ENCODE measurements at places on chromosomes 1 and 21. TPM values are rescaled to one million over a fixed set of nuclear protein-coding genes. Genes with fewer than 3 reads are reported as not detected.

DNA sequence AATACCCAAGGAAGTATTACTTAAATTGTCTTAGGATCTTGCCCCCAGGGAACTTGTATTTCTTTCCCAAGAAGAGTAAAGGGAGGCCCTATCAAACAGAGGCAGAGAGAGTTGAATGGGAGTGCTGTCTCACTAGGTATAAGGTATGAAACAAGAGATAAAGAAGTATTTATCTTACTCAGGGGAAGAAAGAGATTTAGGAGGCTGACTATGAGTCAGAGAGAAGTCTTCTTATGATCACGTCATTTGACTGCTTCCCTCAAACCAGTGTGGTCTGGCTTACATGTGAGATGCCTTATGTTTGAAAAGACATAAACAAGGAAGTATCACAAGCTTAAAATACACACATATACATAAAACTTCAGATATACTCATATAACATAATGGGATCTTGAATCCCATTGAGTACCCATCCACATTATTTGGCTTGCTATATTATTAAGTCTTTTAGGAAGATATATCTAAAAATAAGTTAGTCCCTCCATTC, 29.6 kb downstream of the DUSP10 start:
- no peak for DNase-seq

DNA sequence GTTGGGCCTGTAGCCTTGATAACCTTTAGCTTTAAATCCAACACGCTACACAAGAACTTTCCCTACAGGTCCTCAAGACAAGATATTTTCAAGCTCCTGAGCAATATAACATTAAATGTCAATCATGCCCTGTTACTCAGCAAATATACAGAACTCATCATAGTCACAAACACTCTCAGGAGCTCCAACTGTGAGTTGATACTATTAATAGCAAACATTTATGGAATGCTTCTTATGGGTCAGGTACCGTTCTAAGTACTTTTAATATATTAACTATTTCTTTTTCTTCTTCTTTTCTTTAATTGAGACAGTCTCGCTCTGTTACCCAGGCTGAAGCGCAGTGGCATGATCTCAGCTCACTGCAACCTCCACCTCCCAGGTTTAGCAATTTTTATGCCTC, 10.1 kb downstream of the EYA3 start:
- no peak for DNase-seq

DNA sequence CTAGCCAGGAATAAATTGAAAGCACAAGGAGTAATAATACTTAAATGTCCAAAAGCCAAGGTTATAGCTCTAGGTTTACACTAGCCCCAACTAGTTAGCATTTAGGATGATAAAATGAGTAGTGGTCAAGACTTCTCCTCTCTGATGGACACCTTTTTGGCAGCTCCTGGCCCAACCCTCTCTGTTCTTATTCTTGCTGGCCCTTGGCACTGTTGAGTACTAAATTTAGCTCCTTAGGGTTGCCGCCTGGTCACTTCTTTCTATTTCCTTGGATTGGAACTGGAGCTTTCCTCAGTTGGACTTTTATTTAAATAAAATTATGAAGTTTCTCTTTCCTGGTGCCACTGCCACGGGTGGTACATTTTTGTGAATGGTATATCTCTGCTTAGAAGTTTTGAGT, 28.3 kb downstream of the ARID1A start:
- DNase-seq: no peak

DNA sequence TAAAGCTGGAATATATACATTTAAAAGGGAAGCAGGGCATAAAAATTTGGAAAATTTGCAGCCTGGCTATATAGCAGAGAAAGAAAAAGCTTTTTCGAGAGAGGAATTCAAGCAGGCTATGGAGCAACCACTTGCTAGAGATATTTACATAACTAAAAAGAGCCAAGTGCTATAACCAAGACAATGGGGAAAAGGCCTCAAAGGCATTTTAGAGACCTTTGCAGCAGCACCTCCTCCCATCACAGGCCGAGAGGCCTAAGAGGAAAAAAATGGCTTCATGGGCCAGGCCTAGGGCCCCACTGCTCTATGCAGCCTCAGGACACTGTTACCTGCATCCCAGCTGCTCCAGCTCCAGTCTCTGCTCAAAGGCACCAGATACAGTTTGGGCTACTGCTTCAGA, 37.0 kb downstream of the CAPN9 start:
- DNase-seq: no peak

- DNase-seq: no peak
Measured at GRCh38 chr21:39630191-39630591, 17.5 kb downstream of the B3GALT5 start.

PPM1J gene
- 17.5 TPM for total RNA-seq

PLPP3 gene
- 30.6 TPM for total RNA-seq

KCNE2 gene
- total RNA-seq: 0.37 TPM

GRCh38 chr1:246274186-246274585, 232.9 kb downstream of the SMYD3 start:
- no peak for DNase-seq

TMEM200B gene
- total RNA-seq: 11.0 TPM

DNA sequence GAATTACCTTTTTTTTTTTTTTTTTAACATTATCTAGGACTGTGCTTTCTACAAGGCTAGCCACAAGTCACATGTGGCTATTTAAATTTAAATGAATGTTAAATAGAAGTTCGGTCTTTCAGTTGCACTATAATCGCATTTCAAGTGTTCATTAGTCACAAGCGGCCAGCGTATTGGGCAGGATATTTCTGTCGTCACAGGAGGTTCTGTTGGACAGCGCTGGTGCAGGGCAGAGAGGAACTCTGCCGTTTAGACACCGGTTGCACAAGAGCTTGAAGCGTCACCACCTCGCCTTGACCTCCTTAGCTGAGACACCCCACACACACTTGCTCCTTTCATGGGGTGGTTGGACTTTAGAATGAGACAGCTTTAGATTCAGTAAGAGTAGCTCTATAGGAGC, 64.1 kb downstream of the BACE2 start:
- no peak for DNase-seq

GRCh38 chr1:202319381-202320080, 22.2 kb downstream of the UBE2T start:
- no peak for DNase-seq

DNA sequence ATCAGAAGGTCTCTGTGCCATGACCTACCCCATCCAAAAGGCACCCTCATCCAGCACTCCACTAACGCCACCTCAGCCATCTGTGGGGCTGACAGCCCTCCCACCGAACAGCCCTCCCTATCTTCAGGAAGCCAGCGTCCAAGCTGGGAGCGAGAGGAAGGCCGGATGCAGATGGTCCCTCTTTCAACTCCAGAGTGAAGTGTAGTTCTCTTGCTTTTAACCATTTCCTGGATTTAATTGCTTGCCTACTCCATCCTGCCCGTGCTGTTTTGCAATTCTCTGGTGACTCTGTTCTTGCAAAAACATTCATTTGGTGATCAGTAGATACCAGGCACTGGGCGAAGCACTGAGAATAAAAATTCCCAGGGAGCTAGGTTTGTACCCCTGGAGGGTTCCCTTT, 8.2 kb upstream of the DYRK1A start:
- no peak for DNase-seq

- DNase-seq: no peak
Measured at GRCh38 chr1:150981805-150982712, at the start of gene ANXA9. Gene ANXA9 (plus strand): TSS chr1:150982292. CDS start chr1:150983106, 814 bp downstream.

GRCh38 chr1:76593618-76594017, 273.7 kb upstream of the ST6GALNAC5 start:
- DNase-seq: no peak

GRCh38 chr1:65881067-65881594, 88.4 kb downstream of the PDE4B start:
- DNase-seq: no peak

DNA sequence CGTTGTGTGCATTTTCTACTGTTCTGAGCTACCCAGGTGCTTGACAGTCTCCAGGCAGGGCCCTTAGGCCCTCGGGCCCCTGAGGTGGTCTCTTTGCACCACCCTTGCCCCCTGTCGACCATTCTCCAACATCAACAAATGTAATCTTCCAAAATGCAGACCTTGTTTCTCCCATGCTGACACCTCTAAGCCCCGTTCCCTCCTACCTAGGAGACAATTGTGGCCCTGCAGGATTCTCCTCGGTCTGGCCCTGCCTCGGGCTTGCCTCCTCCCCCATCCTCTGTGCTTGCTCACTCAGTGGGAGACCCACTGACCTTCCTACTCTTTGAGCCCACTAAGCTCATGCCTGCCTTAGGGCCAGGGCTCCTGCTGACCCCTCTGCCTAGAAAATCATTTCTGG, 104.2 kb upstream of the TARDBP start:
- no peak for DNase-seq

ADAMTS5 gene
- total RNA-seq: 0.82 TPM

DNA sequence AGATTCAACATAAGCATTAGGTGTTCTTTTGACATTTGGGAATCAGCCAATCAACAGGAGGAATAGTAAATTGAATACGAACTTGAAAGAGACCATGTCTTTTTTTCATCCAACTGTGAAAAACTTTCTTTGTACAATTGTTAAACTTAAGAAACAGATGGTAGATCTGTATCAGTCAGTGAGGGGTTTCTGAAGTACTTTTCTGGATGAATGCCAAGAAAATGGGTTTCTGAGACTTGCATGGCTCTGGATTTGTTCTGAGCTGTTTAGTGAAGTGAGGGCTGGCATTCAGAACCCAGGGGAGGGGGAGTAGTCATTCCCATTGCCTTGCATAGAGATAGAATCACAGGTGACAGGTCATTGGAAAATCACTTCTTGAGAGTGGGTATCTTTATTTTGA, 37.4 kb downstream of the PTPRC start:
- no peak for DNase-seq

Data from H1 (cell line).